ENCODE measurements at places on chromosomes 7 and 10. TPM values are rescaled to one million over a fixed set of nuclear protein-coding genes. Genes with fewer than 3 reads are reported as not detected.

ANXA7 gene
- total RNA-seq = 89.9 TPM

MEOX2 gene
- total RNA-seq = 0.18 TPM

TDRD1 gene
- 0.05 TPM for total RNA-seq

SEC31B gene
- 6.7 TPM for total RNA-seq

OR2A5 gene
- not detected for total RNA-seq

DNA sequence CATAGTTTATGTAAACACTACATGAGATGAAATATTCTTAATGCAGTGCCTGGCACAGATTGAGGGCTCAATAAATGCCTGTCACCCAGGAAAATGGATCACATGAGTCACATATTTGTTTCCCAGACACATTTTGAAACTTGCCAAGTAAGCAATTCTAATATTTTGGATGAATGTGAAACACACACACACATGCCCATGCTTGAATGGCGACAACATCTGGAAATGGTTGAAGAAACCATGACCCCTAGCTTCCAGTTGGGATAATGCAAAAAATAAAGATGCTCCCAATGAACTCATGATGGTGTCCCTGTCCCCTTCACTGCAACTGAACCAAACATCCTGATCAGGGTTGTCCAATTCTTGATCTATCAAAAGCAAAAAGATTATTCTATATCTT, 797.3 kb downstream of the XPNPEP1 start:
- DNase-seq = no peak

ERVW-1 gene
- total RNA-seq = not detected

ANKRD1 gene
- total RNA-seq = not detected

HUS1 gene
- 15.4 TPM for total RNA-seq

DNA sequence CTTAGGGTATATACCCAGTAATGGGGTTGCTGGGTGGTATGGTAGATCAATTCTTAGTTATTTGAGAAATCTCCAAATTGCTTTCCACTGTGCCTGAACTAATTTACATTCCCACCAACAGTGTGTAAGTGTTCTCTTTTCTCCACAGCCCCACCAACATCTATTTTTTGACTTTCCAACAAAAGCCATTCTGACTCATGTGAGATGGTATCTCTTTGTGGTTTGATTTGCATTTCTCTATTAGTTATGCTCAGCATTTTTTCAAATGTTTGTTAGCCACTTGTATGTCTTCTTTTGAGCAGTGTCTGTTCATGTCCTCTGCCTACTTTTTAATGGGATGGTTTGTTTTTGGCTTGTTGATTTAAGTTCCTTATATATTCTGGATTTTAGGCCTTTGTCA, 66.4 kb downstream of the MGAM2 start:
- DNase-seq = no peak

- no peak for DNase-seq
Measured at GRCh38 chr10:12808014-12808613, 193.4 kb downstream of the CCDC3 start.

FAM180A gene
- 4.8 TPM for total RNA-seq

- no peak for DNase-seq
Measured at GRCh38 chr10:17871036-17871435, 61.9 kb downstream of the MRC1 start.

AASS gene
- 84.2 TPM for total RNA-seq

APBB1IP gene
- total RNA-seq = 16.1 TPM

- no peak for DNase-seq
Measured at GRCh38 chr10:122515588-122516231, 44.8 kb upstream of the DMBT1 start.

DNA sequence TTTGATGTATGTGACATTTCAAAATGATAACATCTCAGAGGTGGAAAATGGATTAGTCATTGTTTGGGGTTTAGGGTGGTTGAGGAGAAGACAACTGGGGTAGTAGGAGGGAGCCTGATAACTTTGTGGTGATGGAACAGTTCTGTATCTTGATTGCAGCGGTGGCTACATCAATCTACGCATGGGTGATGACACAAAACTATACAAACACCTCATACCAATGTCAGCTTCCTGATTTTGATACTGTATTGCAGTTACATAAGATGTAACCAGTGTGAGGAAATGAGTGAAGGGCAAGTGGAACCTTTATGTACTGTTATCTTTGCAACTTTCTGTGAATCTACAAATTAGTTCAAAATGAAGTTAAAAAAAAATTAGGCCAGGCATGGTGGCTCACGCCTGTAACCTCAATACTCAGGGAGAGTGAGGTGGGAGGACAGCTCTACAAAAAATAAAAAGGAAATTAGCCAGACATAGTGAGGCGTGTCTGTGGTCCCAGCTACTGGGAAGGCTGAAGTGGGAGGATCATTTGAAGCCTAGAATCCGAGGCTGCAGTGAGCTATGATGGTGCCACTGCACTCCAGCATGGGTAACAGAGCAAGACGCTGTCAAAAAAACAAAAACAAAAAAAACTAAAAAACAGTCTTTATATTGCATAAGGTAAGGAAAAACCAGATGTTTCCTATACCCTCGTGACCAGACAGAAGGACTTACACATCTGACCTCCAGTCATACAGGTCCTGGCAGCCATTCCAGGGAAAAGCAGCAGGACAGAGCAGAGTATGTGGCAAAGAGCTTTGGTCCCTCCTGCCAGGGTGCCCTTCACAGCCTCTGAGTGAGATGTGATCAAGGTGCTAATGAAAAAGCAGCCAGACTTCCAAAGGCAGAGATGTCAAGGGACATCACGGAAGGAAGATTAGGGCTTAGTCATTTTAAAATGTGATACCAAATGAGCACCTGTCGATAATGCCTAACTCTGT, 50.8 kb downstream of the CYTH3 start:
- no peak for DNase-seq

DNA sequence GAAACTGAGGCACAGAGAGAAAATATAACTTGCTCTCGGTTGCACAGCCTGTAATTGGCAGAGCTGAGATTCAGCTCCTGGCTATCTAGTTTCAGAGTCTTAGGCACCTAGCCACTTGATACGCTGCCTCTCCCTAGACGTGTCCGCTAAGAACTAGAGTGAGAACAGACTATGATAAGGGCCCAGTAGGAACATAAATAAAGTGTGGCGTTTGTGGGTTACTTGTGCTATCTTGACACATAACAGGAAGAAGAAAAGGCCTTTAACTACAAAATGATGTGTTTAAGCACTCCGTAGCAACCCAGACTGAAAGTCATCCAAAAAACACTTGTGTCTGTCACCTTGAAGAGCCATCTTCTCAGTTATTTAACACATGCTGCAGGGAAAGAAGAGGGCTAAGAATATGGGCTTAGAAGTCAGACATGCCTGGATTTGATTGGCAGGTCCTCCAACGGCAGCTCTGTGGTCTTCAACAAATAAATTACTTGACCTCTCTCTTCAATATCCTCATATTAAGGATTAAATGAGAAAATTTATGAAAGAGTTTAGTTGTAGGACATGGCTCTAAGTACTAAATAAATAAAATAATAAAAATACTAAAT, 96.2 kb downstream of the SGMS1 start:
- no peak for DNase-seq

GRCh38 chr10:92203919-92204623, 86.8 kb downstream of the CPEB3 start:
- DNase-seq = no peak

DNA sequence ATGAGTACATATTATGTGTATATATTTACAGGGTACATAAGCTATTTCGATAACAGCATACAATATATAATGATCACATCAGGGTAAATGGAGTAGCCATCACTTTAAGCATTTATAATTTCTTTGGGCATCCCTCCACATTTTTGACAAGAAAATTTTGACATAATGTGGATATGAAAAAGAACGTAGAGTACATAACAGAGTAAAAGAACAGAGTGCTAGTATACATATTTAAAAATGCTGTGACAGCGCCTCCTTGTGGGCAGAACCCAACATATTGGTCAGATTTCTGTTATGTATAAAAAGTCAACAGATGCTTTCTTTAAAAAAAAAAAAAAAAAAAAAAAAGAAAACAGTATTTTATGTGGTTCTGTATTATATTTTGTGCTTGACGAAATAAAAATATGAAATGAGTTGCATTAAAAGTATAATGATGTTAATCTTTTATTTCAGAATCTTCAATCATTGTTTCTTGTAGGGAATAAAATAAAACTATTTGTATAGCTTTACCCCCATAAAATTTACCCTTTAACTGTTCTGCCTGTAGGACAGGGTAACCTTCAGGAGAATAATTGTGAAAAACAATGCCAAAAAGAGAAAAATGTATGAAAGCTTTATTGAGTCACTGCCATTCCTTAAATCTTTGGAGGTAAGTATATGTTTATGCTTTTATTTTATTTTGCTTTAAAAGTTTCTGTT, 18.3 kb upstream of the HBP1 start:
- peak; percentile 53 for DNase-seq

DNA sequence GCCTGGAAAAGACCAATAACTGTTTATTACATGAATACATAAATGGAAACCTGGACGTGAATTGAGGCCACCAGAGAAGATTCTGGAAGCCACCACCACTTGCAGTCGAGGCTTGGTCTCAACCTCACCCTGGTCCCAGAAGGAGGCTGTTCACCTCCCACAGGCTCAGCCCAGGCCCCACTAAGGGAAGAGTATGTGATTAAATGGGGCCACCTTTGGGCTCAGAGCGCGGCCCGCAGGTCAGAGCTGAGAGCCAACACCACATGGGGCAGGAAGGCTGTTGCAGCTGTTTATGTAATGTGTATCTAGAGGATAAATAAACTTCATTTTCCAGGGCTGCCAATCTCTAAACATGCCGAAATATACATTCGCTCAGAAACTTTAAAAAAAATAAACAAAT, 17.6 kb upstream of the FGFR2 start:
- no peak for DNase-seq

- no peak for DNase-seq
Measured at GRCh38 chr10:70917226-70917625, 28.9 kb upstream of the PCBD1 start.

GRCh38 chr10:52609626-52610240, 162.9 kb downstream of the MBL2 start:
- no peak for DNase-seq

C10orf53 gene
- not detected for total RNA-seq

- no peak for DNase-seq
Measured at GRCh38 chr7:152340161-152340560, 95.6 kb downstream of the KMT2C start.

NPTX2 gene
- total RNA-seq = 0.38 TPM

DNA sequence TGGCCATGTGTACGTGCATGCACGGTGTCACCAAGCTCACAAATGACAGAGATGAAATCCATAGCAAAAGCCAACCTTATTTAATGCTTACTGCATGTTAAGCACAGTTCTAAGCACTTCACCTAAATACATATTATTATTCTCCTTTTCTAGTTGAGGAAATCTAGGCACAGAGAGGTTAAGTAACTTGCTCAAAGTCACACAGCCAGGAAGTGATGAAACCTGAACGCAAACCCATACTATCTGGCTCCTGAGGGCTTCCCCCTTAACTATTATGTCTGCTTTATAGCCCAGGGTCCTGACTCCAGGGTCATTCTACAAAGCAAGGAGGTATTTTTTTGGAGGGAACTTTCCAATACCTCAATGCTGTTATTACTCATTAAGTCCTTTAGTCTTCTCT, 61.7 kb downstream of the GAD2 start:
- DNase-seq = no peak

CEP55 gene
- 0.08 TPM for total RNA-seq

CDNF gene
- total RNA-seq = 4.8 TPM

- no peak for DNase-seq
Measured at GRCh38 chr10:100254191-100254590, 13.2 kb downstream of the CWF19L1 start.

GRCh38 chr10:132149917-132150316, 36.8 kb upstream of the DPYSL4 start:
- DNase-seq = no peak

DNA sequence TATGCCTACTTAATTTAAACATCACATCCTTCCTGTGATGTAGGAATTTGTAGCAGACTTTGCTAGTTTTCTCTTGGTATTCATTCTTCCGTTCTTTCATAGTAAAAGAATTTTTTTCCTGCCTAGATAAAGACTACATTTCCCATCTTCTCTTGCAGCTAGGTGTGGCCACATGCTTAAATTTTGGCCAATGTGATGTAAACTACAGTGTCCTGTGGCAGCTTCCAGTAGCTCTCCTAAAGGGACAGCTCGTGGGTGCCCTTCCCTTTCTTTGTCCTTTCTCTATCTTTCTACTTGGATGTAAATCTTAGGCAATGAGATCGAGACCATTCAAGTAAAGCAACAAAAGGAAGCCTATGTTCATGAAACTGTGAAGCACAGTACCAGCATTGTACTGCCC, 58.6 kb downstream of the ASAH2B start:
- no peak for DNase-seq

- DNase-seq = no peak
Measured at GRCh38 chr7:99752356-99752755, 17.4 kb upstream of the CYP3A7 start.

CDK14 gene
- 21.6 TPM for total RNA-seq

NOC3L gene
- 5.5 TPM for total RNA-seq

DNA sequence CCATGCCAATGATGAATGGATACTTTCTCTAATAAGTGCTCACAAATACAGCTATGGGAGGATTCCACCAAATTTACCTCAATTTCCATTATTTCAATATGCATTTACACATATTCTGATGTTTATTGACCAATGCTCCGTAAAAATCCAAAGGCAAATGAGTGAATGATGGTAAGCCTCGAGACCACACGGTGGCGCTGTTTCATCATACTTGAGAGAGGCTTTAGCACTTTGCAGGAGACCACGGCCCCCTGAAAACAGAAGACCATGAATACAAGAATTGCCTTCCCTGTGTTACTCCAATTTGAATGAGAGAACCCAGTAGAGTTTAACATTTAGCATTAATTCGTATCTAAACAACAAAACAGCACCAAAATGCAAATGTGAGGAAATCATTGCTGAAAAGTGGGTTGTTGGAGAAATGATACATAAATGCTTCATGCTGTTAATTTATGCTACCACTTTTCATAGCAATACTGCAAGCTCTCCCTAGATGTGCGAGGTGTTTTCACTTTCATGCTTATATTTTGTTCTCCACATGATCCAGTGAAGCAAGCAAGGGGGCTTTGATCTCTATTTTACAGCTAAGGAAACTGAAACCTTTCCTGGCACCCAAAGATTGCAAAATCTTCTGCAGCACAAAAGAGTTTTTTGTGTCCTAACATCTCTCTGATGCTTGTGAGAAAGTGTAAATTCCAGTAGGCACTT, 35.4 kb downstream of the TRIL start:
- peak; percentile 65 for DNase-seq

- DNase-seq = no peak
Measured at GRCh38 chr10:117955176-117955575, 91.6 kb downstream of the RAB11FIP2 start.

DNA sequence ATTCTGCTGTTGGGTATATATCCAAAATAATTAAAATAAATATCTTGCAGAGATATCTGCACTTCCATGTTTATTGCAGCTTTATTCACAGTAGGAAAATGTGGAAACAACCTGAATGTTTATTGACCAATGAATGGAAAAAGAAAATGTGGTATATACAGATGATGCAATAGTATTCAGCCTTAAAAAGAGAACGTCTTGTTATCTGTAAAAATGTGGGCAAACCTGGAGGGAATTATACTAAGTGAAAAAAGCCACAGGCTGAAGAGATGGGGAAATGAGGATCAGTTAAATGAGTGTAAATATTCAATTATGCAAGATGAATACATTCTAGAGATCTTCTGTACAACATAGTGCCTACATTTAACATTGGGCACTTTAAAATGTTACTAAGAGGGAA, 766.1 kb upstream of the IGFBP3 start:
- DNase-seq = no peak
